Glutamatergic neuron (in vitro differentiated cells): ENCODE measurements at places on chromosomes 1 and 21. TPM values are rescaled to one million over a fixed set of nuclear protein-coding genes. Genes with fewer than 3 reads are reported as not detected.

DNA sequence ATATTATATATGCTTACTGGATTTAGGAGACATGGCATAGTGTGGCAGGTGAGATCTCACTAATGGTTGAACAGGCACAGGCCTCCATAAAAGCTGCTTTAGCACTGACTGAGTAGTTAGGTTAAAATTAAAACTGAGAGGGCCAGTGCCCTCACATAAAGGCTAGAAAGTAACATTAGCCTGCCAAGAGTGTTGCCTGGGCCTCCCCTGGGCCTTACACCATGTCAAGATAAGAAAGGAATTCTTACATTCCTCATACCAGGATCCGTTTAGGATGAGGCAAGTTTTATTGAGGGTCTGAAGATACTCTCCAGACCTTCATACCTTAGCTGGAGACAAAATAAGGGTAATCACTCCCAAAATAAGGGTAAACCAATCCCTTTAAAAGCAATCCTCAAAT is 1011.8 kb downstream of the PLA2G4A start:
- DNase-seq = no peak

DNA sequence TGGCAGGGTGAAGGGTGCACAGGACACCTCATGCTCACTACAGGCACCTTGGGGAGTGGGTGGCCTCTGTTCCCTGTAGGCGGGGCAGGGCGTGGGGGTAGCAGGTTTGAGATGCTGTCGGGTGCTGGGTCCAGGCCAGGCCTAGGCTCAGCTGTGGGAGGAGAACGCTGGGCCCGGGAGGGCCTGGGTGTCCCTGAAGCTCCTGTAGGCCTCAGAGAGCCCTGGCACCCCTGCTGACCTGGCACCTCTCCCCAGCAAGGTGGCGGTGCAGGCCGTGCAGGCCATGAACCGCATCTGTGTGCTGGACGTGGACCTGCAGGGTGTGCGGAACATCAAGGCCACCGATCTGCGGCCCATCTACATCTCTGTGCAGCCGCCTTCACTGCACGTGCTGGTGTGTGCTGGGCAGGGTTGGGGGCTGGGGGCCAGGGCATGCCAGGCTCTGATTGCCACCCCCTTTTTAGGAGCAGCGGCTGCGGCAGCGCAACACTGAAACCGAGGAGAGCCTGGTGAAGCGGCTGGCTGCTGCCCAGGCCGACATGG is 2.5 kb upstream of the GJC2 start:
- no peak for DNase-seq

- no peak for DNase-seq
Observed at GRCh38 chr1:30132602-30133286, 590.6 kb downstream of the MATN1 start.

- no peak for DNase-seq
Observed at GRCh38 chr1:44848456-44849181, 5.6 kb upstream of the PTCH2 start.

DNA sequence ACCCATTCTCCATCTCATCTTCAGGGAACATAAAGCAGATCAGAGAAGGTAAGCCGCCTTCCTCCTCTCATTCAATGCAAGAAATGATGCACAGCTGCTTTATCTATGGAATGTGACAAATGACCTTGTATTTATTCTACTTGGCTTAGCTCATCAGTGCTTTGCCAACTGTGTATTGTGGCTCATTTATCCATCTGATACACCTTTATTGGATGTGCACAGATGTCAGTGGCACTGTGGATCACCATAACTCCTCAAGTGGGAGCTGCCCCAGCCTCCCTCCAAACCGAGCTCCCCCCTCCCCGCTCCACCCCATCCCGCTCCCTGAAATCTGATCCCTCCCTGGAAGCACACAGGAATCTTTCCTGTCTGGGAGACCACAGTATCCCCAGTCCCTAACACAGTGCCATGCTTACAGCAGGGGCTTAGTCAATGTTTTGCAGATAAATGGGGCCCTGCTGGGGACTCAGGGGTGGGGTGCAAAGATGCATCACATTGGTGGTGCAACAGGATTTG is 156.0 kb upstream of the RAB4A start:
- DNase-seq = no peak

DNA sequence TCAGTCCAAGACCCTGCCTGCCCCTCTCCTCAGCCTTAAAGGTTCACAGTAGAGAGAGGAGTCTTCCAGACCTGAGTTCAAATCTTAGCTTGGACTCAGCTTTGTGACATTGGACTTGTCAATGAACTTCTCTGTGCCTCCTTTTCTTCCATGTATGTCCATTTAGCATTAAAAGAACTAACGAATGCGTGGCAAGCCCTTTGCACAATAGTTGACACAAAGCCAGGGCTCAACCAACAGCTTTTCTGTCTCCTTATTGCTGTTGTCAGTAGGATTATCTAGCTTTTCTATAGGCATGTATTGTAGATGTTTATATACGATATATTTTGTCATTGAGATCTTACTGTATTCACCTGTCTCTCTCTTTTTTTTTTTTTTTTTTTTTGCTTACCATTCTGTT is 450.8 kb downstream of the PTPRU start:
- DNase-seq = no peak

DNA sequence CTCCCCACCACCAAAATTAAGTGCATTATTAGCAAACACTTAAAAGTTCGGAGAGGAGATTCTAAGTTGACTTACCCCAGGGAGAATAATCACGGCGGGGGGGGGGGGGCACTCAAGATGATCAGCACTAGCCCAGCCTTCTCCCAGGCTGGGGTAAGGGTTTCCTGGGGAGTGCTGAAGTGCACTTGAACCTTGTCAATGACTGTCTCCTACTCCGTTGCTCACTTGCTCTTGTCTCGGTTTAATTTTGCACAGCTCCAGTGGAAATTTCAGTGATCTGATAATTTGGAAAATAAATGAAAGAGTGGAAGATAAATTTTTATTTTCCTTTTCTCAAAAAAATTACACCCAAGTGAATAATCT is 59.2 kb downstream of the PBX1 start:
- no peak for DNase-seq

DNA sequence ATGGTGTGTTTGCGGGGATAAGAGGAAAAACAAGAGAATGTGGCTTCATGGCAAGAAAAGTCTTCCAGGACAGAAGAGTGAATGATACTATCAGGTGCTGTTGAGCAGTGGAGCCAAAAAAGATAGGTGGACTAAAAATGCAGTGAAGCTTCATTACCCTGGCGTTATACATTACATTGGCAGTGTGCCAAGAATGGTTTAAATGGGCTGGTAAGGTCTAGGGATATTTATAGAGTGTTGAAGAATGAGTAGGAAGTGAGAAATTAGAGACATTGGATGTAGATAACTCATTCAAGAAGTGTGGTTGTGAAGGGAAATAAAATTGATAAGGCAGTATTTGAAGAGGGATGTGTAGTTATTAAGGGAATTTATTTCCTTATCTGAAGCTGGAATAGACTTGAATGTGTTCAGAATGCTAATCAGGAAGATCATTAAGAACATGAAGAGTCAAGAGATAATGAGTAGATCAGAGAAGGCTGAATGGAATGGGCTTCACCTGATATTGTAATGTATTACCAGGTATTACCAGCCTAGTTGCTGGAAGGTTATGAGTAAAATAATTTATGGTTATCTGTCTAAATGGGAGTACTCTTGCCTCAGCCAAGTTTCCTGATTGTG is 72.7 kb downstream of the MAST2 start:
- DNase-seq = no peak

DNA sequence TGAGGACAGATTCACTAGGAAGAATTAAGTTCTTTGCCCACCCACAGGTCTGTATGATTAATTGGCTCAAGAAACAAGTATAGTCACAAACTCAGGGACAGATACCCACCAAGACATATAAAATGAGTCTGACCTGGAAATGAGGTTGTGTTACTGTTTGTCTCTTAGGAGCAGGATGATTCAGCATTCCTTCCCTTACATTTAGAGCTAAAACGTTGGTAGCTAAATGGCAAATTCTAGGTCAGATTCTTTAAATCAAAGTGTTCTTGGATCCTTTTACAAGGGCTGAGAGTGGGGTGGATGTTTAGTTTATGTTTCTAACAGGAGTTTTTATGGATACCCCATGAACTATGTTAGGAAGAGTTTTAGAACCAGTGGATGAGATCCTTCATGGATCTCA is 4.7 kb downstream of the RIMKLA start:
- DNase-seq = no peak

- no peak for DNase-seq
Observed at GRCh38 chr1:100458661-100459357, 79.1 kb upstream of the GPR88 start.

Gene DDAH1
- total RNA-seq = 5.4 TPM

Gene ZNF691
- 9.5 TPM for total RNA-seq

Gene DENND2C
- 0.54 TPM for total RNA-seq

DNA sequence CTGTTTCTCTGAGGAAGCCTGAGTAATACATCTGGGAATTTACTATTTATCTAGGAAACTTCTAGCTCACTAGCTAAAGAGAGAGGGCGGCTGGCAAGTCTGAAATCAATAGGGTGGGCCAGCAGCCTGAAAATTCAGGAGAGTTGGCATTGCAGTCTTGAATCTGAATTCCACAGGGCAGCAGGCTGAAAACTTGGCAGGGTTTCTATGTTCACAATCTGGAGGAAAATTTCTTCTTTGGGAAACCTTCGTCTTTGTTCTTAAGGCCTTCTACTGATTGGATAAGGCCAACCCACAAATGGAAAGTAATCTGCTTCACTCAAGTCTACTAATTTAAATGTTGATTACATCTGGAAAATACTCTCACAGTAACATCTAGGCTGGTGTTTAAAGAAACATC is 101.0 kb upstream of the COG2 start:
- no peak for DNase-seq

Gene RNU1-4
- 3,598 TPM for total RNA-seq

Gene TMEM269
- total RNA-seq = 0.32 TPM

- DNase-seq = no peak
Observed at GRCh38 chr21:41483415-41483814, 24.5 kb downstream of the TMPRSS2 start.

- no peak for DNase-seq
Observed at GRCh38 chr1:236575523-236575922, 28.8 kb downstream of the HEATR1 start.

Gene SPATA6
- 11.3 TPM for total RNA-seq

Gene ARHGEF10L
- total RNA-seq = 89.8 TPM

Gene CFHR3
- not detected for total RNA-seq

Gene OLFML3
- total RNA-seq = 2.9 TPM
